Esophagus squamous epithelium (tissue), 5 donors: ENCODE measurements at places on chromosomes 2 and 18.
A peak's percentile ranks its signal among the peaks of the same experiment; 100 is the strongest.

DNA sequence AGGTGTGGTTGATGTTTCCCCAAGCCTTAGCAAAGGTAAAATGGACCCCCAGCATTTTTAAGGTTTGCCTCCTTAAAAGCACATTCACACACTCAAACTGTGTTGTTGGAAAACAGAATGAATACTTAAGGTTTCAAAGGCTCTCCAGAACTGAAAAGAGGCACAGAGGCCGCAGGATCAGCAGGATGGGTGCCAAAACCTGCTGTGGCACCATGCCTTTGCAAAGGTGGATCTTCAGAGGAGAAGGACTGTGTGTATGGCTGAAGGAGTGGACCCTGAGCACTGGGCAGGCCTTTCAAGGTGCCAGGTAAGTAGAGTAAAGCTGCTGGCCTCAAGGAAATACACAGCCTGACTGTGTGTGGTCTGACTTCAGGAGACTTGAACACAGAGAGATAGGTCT, 127.3 kb downstream of the XRCC5 start:
- DNase-seq = no peak

GRCh38 chr2:103615611-103616105, 853.8 kb downstream of the TMEM182 start:
- DNase-seq = no peak

GRCh38 chr18:3500016-3500415, 50.0 kb downstream of the TGIF1 start:
- DNase-seq = no peak

DNA sequence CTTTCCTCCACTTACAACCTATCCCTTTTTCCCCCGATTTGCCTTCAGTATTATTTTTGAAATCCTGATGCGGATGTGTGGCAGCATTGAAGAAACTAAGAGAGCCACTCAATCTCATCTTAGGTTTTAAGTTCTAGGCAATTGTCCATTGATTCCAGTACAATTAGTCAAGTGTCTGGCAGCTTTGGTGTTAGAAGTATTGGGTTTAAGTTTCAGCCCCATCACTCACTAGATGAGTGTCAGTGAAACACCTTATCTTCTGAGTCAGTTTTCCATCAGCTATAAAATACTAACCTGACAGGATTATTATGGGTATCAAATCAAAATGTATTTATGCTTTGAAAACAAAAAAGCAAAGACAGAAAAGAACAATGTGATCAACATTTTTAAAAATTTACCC, 16.8 kb upstream of the CUL3 start:
- DNase-seq = no peak

- DNase-seq = no peak
Observed at GRCh38 chr18:46352520-46353250, 248.5 kb downstream of the HAUS1 start.

DNA sequence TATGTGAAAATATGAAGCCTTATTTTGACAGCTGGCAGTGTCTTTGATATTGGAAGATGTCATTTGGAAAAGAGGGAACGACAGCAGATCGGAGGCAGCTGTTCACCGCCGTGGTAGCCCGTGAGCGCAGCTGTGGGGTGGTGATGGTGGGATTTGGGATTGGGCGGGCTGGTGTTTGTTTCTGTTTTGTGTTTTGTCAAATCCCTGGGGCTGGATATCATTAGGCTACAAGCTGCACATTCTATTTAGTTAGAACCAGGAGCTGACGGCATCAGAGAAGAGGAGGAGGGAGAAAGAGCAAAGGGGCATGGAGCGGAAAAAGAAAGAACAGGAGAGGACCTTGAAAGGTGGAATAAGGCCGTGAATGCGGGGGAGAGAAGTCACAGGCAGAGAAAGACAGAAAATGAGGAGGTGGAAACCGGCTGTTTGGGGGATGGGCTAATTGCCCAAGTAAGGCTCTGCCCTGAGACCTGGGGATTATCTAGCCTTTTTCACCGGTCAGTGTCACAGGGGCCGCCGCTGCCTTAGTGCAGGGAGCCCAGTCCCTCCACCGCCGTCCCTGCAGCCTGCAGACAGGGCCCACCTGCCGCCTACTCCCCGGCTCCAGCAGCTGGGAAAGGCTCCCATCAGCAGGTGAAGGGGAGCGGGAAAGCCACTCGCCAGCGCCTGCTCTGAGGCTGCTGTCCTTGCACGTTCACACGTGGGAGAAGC, 88.0 kb downstream of the ZCCHC2 start:
- DNase-seq = no peak

DNA sequence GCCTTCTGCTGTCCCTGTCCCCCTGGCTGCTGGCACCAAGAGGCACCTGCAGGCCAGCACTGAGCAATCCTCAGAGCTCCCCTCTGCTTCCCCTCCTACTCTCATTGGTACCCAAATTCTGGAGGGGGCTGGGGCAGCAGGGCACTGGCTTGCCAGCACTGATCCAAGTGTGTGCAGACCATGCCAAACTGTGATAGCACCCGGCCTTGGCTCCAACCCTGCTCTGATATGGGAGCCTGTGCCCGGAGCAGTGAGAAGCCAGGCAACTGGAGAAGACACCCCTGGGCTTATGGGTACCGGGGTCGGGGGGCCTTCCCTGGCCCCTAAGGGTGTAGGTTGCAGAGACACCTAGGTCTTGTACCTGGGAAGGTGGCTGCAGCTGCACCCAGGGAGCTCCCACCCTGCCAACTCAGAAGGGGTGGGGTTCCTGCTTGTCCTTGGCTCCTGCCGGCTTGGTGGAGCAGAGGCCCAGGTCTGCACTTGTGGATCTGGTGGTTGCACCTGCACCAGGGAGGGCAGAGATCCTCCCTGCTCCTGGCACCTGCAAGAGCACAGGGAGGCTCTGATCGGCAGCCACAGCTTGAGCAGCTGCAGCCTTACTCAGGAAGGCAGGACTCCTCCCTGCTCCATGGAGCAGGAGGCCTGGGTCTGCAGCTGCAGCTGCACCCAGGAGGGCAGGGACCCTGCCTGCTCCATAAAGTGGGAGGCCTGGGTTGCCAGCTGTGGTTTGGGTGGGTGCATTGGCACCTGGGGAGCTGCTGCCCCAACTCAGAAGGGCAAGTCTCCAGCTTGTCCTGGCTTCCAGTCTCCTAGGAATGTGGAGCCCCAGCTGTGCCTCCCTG, 96.3 kb downstream of the BCL2L11 start:
- DNase-seq = no peak

GRCh38 chr2:161796192-161796591, 172.0 kb downstream of the SLC4A10 start:
- DNase-seq = no peak

DNA sequence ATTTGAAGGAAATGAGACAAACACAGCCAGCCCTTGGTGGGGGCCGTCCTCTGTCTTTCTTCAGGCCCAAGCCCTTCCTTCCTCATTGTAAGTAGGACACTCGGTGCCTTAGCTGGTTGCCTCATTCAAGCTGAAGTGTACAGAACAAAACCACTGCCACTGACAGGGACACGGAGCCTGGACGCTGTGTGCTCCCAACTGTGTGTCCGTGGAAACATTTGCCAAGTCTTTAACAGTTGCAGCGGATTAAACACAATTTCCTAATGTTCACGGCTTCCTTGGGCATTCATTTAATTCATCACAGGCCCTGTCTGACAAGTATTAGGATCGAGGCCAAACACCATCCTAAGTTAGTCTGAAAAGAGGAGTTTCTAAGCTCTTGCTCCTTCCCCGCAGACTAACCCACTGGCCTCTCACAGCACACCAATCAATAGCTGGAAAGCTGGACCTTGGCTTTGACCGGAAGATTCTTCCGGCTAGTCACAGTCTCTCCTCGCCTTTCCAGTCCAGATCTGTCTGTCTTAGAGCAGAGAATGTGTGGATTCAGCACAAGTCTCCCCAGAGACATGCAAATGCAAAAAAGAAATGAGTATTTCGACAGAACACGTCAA, 68.7 kb upstream of the ACSL3 start:
- peak; percentile 10 for DNase-seq

GRCh38 chr18:37487400-37487867, 78.2 kb downstream of the CELF4 start:
- no peak for DNase-seq

GRCh38 chr2:181106789-181107627, 126.6 kb downstream of the UBE2E3 start:
- no peak for DNase-seq

DNA sequence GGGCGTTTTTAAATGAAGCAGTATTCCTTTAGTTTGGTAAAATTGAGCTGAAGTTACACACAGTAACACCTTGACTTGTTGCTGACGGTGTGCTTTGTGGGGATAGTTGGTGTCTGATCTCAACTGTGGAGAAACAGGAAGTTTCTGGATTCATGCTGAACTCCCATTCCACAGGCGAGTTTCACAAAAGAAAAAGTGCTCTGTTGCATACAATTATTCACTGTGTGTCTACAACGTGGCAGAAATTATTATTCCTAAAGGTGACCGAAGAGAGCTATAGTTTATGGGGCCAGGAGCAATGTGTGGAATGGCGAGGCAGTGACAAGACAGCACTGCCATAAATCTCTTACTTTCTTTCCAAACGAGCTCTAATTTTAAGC, 463 bp upstream of the CABYR start:
- no peak for DNase-seq

- no peak for DNase-seq
Observed at GRCh38 chr2:237258116-237258515, 155.8 kb downstream of the COL6A3 start.

DNA sequence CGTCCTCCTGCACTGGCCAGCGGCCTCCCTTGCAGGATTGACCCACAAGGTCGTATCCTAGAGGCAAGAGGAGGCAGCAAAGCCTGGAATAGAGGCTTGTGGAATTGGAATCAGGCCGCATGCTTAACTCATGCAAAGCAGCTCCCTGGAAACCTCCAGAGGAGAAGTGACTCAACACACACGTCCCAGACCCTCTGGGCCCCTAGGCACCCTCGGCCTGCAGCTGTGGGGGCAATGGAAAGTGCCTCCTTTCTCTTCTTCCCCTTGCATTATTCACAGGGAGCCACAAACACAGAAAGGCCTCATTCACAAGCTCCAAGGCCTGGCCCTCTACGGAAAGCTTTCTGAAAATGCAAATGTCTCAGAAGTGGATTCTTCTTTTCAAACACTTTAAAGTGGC, 19.6 kb downstream of the SPATA3 start:
- no peak for DNase-seq

DNA sequence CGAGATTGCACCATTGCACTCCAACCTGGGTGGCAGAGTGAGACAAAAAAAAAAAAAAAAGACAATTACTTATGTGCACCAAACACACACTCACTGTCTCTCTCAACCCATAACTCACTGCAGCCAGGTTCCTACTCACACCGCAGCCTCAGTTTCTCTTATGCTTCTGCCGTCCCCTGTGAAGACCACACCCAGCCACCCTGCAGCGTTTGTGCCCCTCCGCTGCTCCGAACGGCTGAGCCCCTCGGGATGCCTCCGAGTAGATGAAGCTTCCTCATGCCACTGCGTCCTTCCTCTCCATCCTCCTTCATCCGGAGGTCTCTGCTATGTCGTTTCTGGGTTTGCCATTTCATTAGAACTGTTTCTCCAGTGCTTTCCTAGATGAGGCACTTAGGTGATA, 160.1 kb downstream of the TWIST2 start:
- DNase-seq = no peak

GRCh38 chr2:197472166-197472565, 18.8 kb downstream of the COQ10B start:
- no peak for DNase-seq

DNA sequence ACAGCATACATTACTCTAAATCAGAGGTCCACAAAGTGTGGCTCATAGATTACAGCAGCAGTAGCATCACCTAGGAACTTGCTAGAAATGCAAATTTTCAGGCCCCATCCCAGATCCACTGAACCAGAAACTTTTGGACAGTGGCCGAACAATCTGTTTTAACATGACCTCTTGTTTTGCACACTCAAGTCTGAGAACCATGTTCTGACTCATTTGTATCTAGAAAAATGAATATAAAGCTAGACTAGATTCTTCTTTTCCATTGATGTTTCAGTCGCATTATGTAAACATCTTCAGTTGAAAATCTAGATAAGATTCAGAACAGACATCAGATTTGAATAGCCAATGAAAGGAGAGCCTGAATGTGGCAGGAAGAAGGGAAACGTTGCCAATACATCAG, 608.8 kb downstream of the LRP1B start:
- DNase-seq = no peak

DNA sequence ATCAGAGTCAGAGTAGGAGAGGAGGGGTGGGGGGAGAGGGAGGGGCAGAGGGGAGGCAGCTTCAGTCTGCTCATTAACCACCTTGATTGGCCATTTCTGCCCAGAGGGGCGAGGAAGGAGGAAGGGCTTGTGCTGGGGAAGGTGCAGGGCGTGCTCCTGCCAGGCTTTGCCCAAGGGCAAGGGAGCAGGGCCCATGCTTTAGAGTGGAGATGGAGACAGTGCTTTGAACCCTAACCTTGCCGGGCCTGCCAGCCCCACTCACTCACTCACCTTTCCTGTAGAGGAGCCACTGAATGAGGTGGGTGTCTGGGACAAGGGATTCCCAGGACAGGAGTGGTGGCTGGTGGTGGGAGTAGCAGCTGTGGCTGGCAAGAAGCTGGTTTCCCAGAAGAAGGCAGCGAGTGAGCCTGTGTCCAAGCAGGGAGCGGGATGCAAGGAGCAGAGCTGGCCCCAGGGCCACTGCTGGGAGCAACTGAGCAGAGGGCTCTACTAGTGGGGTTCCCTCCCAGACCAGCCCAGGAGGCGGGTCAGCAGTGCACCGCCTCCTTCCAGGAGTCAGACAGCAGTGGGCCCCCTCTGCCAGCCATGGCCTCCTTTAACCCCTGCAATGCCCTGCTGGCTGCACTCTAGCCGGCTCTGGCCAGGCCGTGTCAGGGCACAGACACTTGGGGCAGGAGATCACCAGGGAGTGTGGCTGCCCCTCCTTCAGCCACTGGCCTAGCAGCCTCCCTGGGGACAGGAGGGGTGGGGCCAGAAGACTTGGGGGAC, 3.6 kb upstream of the RUFY4 start:
- DNase-seq = no peak

GRCh38 chr2:36388472-36388871, 32.9 kb downstream of the CRIM1 start:
- DNase-seq = no peak

DNA sequence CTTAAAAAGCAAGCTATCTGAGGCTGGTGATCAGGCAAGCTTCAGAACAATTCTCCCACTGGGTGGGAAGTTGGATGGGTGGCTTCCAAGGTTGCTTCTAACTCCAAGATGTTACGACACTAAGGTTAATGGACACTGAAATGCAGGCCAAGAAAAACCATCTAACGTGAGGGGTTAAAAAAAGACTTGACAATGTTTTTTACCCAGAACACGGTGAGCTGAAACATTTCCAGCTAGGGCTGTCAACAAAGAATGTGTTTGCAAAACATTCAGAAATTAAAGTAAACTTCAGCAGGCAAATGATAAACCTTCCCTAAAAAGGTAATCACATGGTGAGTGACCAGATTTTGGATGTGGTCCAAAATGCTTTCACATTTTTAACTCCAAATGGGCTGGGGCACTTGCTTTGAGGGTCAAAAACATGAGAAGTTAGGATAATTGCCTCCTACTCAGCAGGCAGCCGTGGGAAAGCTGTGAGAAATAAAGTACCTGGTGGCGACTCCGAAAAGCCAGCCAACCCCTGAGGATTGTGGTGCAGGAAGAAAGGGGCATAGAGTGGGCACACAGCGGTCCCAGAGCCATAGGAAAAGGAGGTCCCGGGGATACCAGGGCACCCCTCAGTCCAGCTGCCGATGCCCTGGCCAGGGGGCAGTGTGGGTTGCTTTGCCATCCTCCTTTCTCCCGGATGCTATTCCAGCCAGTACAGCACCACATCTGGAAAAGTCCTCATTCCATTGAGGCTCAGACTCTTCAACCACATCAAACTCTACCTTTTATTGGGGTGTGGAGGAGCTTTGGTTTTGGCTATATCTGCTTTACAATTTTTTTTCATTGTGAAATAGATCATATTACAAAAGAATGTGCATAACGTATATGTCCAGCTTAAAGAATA, 90.0 kb upstream of the ATL2 start:
- DNase-seq = no peak

- no peak for DNase-seq
Observed at GRCh38 chr2:164714471-164714870, 93.2 kb upstream of the GRB14 start.
